GM23248 (cell line): ENCODE measurements at places on chromosomes 2 and 18. TPM values are rescaled to one million over a fixed set of nuclear protein-coding genes. Genes with fewer than 3 reads are reported as not detected.

The ANKRD53 gene
- total RNA-seq: not detected in 2 replicates

The CD207 gene
- not detected in 2 replicates for total RNA-seq

The LHCGR gene
- not detected in 2 replicates for total RNA-seq

The TMEM247 gene
- not detected in 2 replicates for total RNA-seq

GRCh38 chr2:204898928-204899640 lies 353.8 kb downstream of the PARD3B start:
- no peak overlapping the region for H3K4me3 ChIP-seq
- peak; percentile 14 for DNase-seq
- peaks cover 7% of the 10 kb centered on the region for H3K4me1 ChIP-seq
- H3K27ac ChIP-seq: no peak overlapping the region

DNA sequence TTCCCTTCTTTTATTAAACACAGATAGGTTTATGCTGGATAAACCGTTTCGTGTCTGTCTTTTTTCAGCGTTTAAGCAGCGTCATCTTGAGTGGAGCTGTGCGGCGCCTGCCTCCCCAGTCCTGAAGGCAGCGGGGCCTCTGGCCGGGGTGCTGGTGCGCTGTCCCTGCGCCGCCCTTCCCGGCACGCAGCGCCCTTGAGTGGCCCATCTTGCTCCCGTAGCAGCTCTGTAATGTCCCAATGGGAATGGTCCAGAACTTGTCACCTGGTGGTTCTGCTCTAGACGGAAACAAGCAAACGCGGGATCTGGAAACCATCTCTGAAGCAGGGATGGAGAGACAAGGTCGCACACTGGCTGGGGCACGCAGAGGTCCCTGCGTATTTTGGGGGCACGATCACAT lies 24.5 kb downstream of the PRELID3A start:
- H3K27ac ChIP-seq: no peak overlapping the region
- H3K4me1 ChIP-seq: no peaks in the 10 kb centered on the region
- no peak for DNase-seq
- no peaks in the 10 kb centered on the region for H3K27me3 ChIP-seq

DNA sequence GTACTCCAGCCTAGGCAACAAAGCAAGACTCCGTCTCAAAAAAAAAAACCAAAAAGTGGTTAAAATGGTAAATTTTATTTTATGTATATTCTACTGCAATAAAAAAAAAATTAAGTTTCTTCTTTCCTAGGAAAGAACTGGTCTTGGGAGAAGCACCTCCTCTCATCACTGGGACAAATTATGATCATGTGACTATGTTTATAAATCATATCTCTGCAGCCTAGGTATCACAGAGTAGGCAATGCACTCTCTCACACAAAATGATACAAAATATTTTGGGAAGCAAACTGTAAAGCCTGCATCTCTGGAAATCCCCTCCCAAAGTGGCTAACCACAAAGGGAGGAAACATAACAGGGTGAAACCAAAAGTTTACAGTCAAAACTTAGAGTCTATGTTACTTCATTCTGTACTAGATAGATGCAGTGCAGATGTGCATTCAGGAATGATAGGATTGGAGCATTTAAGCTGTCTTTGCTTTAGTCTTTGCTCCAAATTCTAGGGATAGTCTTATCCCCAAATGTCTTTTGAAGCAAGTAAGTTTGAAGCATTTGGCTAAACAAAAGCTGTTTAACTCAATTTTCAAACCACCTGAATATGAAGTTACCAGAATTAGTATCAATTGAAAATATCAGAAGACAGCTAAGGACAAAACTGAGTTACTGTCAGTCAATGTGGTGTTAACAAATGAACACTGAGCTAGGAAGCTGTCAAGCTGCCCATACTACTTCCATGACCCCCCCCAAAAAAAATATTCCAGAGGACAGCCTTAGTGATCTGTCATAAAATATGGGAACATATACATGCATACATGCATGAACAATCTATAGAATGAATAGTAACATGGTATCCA lies 21.1 kb upstream of the MALT1 start:
- no peaks in the 10 kb centered on the region for H3K36me3 ChIP-seq
- H3K4me3 ChIP-seq: no peak overlapping the region

GRCh38 chr2:95349568-95350322 lies 52.6 kb downstream of the KCNIP3 start:
- DNase-seq: no peak
- no peaks in the 10 kb centered on the region for H3K36me3 ChIP-seq
- H3K4me3 ChIP-seq: no peak overlapping the region
- H3K4me1 ChIP-seq: 0 out of 2 replicates have a peak, but pooled peaks cover 4% of the 10 kb centered on the region
- H3K27ac ChIP-seq: no peak overlapping the region

DNA sequence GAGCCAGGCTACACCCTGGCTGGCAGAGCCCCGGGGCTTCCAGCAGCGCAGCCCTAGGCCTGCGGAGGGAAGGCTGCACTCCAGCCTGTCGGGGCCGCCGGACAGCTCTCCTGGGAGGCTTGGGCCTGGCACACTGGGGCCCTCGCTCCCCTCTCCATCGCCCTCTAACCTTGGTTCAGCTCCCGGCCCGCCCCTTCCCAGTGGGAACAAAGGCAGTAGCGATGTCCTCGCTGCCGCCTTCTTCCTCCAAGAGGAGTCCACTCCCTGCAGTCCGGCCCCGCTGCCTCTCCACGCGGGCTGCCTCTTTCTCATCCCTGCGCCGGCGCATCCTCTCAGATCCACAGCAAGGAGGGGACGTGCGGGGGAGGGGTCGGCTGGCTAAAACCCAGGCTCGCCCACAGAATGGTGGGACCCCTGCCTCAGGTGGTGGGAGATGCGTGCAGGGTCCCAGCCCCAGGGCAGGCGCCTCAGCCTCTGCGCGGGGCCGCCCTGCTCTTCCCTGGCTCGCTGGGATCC lies 138.1 kb downstream of the TWIST2 start:
- H3K27me3 ChIP-seq: no peaks in the 10 kb centered on the region
- H3K27ac ChIP-seq: no peak overlapping the region
- no peak overlapping the region for H3K4me3 ChIP-seq
- H3K36me3 ChIP-seq: no peaks in the 10 kb centered on the region

GRCh38 chr18:70058916-70059315 lies 111.2 kb upstream of the CD226 start:
- peaks cover 3% of the 10 kb centered on the region for H3K36me3 ChIP-seq
- no peak overlapping the region for H3K4me3 ChIP-seq
- DNase-seq: no peak
- no peaks in the 10 kb centered on the region for H3K27me3 ChIP-seq
- no peaks in the 10 kb centered on the region for H3K4me1 ChIP-seq
- no peak overlapping the region for H3K27ac ChIP-seq
